Renal cortical epithelial cell (primary cell): ENCODE measurements at places on chromosomes 3 and 15. TPM values are rescaled to one million over a fixed set of nuclear protein-coding genes. Genes with fewer than 3 reads are reported as not detected.
A peak's percentile ranks its signal among the peaks of the same experiment; 100 is the strongest.

- DNase-seq: peak; percentile 98
Measured at GRCh38 chr3:114745322-114746240, 401.5 kb downstream of the ZBTB20 start.

- DNase-seq: peak; percentile 42
Measured at GRCh38 chr3:119240101-119240590, 532 bp downstream of the B4GALT4 start.

DNA sequence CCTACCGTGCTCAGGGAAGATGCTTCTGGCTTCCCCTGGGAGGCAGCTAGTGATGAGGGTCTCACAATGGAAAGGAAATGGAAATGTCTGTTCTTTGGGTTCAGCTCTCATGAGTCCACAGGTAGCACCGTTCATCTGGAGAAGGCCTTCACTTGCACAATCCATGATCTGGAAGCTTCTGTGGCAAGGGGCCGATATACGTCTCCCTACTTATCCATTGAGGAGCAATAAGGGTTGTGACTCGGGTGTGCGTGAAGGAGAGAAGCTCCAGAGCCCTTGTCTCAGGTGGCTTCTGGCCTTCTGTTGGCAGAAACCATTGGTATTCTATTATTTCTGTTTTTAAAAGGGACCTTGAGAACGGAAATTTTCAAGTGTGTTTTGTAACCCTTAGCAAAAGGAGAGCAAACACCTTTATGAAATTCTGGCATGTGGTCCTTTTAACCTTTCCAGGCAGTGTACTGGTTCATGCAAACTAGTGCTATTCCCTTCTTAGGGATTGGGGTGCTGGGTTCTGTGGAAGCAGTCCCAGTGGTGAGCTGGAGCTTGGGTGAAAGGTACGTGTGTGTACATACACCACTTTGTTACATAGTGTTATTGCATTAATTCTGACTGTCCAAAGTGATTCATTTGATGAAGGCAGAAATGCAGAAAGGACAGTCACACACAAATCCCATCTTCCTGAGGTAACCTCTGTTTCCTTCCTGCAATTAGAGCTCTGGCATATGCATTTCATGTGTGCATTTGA is 32.5 kb downstream of the KLF13 start:
- DNase-seq: no peak

DNA sequence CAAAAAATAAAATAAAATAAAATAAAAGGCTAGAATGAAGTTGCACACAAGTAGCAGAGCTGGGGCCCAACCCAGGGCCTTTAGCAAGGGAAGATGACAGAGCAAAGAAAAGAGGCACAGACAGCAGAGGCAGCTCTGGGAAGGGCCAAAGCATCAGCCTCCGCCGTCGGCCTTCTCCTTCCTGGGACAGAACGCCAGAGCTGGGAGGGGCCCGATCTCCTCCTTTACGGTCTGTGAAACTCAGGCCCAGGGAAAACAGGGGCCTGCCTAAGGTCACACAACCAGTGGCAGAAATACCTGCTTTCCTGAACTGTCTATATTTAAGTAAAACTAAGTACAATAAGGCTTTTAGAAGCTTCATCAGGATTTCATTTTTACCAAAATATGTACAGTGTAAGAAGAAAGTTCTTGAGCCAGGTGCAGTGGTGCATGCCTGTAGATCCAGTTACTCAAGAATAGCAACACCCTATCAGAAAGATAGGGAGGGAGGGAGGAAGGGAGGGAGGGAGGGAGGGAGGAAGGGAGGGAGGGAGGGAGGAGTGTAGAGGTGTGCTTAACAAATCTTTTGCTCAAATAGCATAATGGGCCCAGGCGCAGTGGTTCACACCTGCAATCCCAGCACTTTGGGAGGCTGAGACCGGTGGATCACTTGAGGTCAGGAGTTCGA is 43.0 kb upstream of the MUC4 start:
- no peak for DNase-seq

DNA sequence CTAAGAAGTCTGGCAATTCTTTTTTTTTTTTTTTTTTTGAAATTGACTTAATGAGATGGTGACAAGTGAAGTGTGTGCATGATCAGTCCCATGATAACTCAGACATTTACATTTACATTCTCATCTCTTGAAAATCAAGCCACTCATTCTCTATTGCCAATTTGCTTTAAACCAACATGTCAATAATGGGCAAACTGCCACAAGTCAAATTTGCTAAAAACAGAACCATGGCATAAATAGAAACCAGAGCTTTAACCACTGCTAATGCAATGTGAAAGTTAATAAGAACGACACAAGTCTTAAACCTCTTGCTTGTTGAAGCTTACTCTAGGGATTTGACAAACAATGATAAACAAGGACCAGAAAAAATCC is 12.0 kb upstream of the COL8A1 start:
- DNase-seq: no peak

DNA sequence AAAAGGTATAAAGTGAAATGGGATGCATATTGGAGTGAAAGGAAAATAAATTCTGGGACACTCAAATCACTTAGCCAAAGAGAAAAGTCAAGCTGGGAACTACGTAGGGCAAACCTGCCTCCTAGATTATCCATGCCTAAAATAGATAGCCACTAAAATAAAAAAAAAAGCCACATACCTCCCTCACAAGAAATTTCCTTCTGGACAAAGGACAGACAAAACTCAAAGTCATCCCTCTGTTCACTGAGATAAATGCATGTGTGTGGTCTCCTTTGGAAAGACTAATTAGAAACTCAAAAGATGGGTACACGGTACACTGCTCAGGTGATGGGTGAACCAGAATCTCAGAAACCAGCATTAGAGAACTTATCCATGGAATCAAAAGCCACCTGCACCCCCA is 65.2 kb upstream of the MME start:
- no peak for DNase-seq

GRCh38 chr15:71131601-71132362 is 16.5 kb downstream of the THSD4 start:
- DNase-seq: peak; percentile 67

- no peak for DNase-seq
Measured at GRCh38 chr15:42749266-42749665, 12.3 kb upstream of the CDAN1 start.

GRCh38 chr3:11386465-11387113 is 114.4 kb downstream of the ATG7 start:
- no peak for DNase-seq

GRCh38 chr3:48064292-48064829 is 48.1 kb upstream of the MAP4 start:
- DNase-seq: peak; percentile 86

DNA sequence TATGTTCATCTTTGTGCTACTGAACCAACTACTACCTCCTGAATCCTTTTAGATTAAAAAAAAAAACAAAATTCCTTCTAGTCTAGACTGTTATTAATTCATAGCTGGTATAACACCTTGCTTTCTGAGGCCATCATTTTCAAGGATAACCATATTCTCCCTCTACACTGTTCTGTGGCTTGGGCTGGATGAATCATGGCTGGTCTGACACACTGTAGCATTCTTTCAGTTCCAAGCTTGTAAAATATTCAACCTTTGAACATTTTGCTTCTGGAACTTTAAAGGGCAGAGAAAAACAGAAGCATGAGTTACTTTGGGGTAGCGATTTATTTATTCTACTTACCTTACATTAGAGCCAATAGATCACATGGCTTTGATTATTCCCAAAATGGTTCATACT is 7.6 kb downstream of the HSPBAP1 start:
- DNase-seq: peak; percentile 81

- DNase-seq: no peak
Measured at GRCh38 chr3:188421836-188422540, 268.0 kb downstream of the LPP start.

DNA sequence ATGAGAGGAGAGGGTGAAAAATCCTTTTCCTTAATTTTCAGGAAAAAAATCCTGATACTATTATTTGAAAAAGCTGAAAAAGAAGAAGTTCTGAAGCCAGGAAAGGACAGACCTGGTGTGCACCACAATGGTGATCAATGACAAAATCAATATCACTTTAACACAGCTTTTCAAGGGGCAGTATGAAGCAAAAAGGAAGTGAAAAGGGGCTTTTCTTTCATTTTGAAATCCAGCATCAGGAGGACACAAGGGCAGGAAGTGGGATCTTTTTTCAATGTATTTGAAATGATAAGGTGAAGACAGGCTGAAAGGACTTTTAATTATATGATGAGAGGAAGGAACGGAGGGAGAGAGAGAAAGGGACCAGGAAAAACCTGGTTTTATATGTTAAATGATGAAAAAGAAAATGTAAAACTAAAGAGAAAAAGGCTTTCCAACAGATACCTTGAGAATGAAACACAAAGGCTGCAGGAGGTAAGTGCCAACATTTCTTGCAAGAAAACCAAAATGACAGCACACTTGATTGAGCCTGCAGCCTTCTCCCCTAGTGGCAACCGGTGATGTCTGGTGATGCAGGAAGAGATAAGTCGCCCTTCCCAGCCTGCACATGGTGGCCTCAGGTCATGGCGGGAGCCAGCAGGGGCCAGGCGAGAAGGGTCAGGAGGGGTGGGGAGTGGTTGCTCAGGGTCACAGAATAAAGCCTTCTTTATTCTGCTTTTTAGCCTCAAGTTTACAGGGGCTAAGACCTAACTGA is 236.7 kb upstream of the WNT5A start:
- no peak for DNase-seq

DNA sequence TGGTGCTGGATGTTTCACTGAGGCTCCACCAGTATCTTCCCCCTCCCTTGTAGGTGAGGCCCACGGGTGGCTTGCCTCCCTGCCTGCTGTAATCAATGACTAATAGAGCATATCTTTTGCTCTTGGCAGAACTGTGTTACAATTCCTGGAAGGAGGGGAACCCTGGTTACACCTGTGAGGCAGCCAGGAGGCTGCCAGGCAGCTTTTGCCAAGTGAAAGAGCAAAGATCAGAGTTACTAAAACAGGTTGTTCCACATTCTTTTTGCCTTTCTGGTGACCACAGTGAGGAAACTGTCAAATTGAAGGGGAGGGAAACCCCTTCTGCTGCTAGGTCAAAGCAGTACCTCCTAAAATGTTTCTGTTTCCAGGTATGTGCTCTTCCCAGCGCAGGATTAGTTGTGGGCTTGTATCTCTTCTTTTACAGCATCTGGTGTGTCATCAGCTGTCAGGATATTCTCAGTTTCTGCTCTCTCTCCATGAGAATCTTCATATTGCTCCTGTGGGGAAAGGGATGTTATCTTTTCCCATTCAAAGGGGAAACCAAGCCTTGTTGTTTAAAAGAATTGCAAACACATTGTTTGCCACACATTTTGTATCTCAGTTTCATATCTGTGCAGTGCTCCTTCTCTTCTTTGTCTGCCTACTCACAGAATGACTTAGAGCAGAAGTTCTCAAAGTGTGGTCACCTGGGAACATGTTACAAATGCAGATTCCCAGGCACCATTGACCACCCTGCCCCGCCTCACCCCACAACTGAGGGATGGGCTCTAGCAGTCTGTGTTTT is 137.4 kb upstream of the UMPS start:
- DNase-seq: peak; percentile 59

GRCh38 chr3:115513416-115513800 is 109.9 kb upstream of the GAP43 start:
- DNase-seq: peak; percentile 16

DNA sequence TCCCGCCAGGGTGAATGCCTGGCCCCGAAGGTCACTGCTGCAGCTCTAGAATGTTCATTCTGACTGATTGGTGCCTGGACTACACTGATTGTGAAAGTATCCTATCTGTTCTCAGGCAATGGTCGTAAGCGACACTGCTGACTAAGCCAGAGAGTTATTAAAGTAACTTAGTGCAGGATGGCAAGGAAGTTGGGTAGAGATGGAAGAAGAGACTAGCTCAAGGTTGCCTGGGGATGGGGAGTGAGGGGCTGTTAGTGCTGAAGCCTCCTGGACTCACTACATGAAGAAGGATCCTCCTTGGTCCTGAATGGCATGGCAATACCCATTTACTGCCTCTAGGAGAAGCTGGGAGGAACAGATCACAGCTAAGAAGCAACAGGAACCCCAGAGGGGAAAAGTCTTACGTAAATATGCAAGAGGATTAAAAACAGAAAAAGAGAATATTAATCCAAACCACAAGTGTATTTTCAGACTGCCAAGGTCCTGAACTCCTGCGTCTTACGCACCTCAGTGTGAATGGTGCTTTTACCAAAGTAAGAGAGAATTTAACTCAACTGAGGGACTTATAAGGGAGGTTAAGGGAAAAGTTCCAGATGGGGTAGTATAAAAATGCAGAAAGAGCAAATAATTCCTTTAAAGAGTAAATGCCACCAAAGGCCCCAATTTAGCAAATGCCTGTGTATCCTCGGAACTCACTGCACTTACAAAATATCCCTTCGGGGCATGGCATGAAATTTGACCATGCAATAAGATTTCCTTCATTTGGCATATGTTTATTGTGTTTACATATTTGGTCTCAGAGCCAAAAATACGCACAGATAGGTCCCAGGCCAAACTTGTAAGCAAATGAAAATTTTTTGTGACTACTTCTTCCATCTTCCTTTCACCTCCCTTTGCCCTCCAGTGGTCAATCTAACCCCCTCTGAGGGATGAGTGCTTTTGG is 64.0 kb upstream of the DGKG start:
- DNase-seq: peak; percentile 20

DNA sequence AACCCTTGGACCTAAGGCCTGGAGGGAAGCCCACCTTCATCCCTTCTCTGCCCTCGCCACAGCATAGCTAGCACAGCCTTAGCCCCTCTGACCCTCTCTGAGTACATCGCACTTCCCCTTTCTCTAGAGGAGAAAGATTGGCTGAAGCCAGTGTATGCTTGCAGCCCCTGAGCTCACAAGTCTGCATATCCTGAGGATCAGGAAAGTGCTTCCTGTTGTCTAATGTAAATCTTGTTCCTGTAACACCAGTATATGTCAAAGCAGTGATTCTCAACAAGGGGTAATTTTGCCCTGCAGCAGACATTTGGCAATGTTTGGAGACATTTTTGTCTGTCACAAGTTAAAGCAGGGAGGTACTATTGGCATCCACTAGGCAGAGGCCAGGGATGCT is 2.2 kb upstream of the PRKCD start:
- DNase-seq: no peak

GRCh38 chr3:124492824-124493223 is 237.4 kb upstream of the UMPS start:
- DNase-seq: peak; percentile 82

GRCh38 chr15:85164841-85165466 is 183.3 kb downstream of the PDE8A start:
- no peak for DNase-seq

MRPS25 gene
- total RNA-seq: 13.2 and 31.0 TPM in 2 replicates

ZPLD1 gene
- 58.6 and 74.8 TPM in 2 replicates for total RNA-seq

BNC1 gene
- 18.4 and 26.7 TPM in 2 replicates for total RNA-seq

SIDT1 gene
- total RNA-seq: under 0.01 and 0.52 TPM in 2 replicates

GPR62 gene
- not detected in 2 replicates for total RNA-seq

BCL2A1 gene
- total RNA-seq: 9.9 TPM in 1 of 2 replicates, not detected in the other

ARGFX gene
- total RNA-seq: not detected in 2 replicates

LDHAL6B gene
- not detected in 2 replicates for total RNA-seq
